ENCODE measurements at places on chromosomes 12 and 14.

GRCh38 chr12:62767496-62767895 is 167.5 kb downstream of the PPM1H start:
- DNase-seq: peak; percentile 69

DNA sequence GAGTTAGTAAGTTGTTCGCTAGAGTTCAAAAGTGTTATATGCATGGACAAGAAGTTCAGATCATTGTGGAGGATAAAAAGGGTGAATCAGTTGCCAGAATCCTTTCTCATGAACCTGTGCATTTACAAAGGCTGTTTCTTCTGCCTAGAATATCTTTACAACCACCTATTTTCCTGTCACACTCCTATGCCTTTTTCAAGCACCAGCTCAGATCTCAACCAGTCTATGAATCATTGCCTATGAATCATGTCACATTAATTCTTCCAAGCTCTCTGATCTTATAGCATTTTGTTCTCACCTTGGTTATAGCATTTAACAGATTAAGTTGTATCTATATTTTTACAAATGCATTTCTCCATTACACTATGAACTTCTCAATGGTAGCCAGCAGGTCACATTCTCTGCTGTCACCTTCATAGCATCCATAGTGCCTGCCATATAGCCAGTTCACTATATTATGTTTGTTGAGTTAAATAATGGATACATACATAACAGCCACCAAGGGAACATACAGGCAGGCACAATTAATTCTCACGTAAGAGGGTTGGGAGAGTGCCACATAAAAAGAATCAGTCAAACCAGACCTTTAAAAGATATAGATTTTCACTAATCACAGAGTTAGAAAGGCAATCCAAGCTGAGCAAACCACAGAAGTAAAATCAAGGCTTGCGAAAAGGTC is 573.0 kb downstream of the FOXG1 start:
- DNase-seq: no peak

GRCh38 chr12:99920353-99920960 is 64.3 kb downstream of the ANKS1B start:
- DNase-seq: no peak

DNA sequence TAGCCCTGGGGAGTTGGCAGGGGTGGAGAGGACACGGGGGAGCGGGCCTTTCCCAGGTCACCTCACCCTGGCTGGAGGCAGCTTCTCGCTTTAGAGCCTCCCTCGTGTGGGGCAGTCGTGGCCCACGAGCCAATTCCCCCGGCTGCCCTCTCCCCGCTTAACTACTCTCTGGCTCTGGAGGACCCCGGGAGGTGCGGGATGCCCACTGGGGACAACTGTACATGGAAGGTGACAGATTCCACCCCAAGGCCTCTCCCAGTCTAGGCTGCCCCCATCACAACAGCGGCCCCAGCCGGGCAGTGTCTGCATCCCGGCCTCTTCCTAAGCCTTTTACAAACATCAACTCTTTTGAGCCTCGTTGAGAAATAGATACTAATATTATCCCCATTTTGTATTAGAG is 78.1 kb downstream of the KIF26A start:
- DNase-seq: no peak

- DNase-seq: no peak
Observed at GRCh38 chr12:85301051-85301450, 21.0 kb downstream of the ALX1 start.

DNA sequence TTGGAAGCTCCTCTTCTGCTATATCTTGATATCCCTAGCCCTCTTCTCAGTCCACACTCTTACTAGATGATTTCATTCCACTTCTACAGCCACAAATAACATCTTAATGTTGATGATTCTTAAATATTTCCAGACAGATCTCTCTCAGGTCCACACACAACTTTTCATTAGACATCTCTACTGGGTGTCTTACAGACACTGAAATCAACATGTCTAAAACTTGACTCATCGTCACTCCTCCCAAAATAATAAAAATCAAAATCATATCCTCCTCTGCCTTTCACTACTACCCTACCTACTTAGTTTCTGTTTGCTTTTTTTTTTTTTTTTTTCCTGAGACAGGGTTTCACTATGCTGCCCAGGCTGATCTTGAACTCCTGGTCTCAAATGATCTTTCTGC is 11.9 kb downstream of the PRDM4 start:
- DNase-seq: peak; percentile 49

- no peak for DNase-seq
Observed at GRCh38 chr12:101694986-101695385, 2.5 kb upstream of the CHPT1 start.

DNA sequence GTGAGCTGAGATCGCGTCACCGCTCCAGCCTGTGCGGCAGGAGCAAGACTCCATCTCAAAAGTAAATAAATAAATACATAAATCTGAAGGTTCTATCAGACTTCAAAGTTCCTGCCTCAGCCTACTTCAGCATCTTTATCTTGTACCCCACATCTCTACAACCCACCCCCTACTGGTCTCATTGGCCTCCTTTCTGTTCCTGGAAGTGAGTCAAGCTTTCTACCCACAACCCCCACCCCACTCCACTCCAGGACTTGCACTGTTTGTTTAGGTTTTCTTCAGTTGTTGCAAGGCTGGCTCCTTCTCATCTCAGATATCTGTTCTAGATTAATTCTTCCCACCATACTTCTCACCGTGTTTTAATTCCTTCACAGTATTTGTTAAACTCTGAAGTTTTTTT is 714 bp upstream of the PSMC6 start:
- DNase-seq: no peak

GRCh38 chr14:91138511-91139359 is 24.9 kb downstream of the DGLUCY start:
- no peak for DNase-seq

- DNase-seq: no peak
Observed at GRCh38 chr14:58467575-58467974, 40.1 kb downstream of the KIAA0586 start.

DNA sequence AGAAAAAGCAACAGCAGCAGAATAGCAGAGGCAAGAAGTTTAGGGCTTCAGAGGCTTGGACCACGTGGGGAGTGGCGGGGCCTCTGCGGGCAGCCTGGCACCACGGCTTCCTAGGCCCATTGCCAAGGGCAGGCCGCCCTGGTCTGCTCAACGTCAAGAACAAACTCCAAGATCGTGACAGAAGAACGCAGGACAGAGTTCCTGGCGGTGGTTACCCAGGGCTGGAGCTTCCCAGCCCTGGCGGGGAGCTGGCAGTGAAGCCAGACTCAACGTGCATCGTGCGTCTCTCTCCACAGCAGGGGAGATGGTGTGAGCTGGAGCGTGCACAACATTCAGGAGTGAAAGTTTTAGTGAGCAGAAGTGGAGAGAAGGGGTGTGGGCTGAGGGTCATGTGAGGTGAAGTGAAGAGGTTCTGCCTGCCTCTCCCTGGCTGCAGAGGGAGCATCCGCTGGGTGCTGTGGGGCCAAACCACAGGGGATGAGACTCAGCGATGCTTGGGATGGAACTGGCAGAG is 13.9 kb upstream of the CACNA2D4 start:
- peak; percentile 55 for DNase-seq

DNA sequence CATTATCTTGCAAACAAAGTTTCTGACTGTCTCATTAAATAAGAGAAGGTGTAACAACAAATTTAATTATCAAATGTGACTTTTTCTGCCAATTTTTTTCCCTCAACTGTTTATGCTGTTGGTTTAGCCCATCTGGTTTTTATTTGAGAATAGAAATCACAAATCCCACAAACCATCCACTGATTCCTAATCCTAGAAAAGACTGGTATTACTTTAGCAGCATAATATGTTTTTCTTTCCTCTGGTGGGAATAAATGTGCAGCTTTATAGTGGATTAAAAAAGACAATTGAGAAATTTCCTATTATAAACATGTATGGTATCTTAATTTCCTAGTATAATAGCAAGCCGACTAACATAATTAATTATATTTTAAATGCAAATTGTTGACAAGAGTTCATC is 257.9 kb upstream of the FOXN3 start:
- peak; percentile 18 for DNase-seq

DNA sequence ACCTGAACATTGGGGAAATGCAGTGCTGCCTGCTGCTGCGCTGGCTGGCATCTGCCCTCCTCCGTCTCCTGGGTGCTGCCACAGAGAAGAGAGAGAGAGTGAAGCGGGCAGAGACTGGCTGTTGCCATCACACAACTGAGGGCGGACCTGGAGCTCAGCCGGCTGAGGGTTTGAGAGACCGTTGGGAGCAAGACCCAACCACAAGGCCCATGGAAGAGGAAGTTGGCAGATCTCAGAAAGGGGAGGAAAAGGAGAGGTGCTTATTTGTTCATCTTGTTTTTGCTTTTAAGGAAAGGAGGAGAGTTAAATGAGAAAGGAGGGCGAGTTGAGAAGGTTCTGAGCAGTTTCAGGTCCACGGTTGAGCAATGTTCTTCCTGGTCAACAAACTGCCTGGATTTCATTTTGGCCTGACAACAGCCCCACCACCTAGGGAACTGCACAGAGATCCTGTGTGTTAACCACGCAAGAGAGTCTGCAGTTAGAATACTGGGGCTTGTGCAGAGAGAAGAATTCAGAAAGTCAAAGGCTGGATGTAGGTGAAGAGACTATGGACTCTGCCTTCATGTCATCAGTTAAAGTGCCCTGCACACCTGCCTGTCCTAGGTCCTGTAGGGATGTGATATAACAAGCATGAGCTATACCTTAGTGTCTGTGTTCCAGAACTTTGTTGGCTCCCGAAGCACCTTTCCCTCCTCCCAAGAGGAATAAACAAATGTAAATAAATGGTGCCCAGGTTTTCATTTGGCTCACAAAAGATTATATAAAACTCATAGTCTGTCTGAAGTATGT is 124.6 kb downstream of the ETV6 start:
- DNase-seq: no peak

GRCh38 chr14:51202914-51203665 is 37.0 kb upstream of the TMX1 start:
- no peak for DNase-seq

DNA sequence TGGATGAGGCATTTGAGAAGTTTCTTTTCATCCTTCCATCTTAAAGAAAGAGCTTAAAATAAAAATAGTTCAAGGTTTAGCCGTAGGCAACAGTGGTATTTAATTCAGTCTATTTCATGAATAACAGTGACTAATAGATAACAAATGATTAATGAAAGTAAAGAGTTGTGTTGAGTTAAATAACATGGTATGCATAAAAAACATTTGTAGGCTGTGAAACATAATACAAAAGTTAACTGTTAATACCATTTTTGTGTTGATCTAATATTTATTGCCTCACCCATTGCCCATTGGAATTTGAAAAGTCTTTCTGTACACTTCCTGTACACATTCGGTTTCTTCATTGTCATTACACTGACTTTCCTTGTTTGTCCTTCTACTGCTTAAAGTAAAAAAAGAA is 108.6 kb upstream of the PDE3A start:
- DNase-seq: no peak

- DNase-seq: no peak
Observed at GRCh38 chr14:96674121-96674520, 123.1 kb upstream of the VRK1 start.

DNA sequence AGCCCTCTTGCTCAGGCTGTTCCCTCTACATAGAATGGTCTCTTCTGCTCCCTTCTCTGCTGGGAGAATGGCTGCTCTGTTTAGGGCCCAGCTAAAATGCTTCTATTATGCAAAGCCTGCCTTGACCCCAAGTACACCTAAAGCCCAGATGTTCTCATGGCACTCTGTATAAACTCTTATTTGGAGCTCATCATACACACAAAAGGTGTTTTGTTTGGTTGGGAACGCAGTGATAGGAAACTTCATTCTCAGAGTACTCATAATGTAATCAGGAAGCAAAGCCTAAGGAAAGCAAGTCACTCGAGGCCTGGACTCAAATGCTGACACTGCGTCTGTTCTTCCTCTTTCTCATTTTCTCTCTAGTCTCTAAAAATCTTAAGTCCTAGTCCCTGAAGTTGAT is 38.2 kb upstream of the SYCP3 start:
- DNase-seq: no peak

GRCh38 chr12:119913536-119914330 is 36.6 kb upstream of the CIT start:
- no peak for DNase-seq

DNA sequence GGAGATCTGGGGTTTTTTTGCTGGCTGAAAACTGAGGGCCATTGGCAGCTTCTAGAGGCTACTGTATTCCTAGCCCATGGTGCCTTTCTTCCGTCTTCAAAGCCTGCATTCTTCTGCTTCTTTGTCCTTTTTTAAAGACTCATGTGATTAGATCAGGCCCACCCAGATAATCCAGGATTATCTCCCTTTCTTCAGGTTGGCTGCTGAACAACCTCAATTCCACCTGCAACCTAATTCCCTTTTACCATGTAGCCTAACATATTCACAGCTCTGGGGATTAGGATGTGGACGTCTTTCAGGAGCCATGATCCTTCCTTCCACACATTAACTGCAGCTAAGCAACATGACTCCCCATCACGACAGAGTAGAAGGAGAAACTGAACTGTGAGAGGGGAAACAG is 985.5 kb downstream of the DIO2 start:
- no peak for DNase-seq

GRCh38 chr12:19316425-19316824 is 122.9 kb upstream of the AEBP2 start:
- peak; percentile 41 for DNase-seq

DNA sequence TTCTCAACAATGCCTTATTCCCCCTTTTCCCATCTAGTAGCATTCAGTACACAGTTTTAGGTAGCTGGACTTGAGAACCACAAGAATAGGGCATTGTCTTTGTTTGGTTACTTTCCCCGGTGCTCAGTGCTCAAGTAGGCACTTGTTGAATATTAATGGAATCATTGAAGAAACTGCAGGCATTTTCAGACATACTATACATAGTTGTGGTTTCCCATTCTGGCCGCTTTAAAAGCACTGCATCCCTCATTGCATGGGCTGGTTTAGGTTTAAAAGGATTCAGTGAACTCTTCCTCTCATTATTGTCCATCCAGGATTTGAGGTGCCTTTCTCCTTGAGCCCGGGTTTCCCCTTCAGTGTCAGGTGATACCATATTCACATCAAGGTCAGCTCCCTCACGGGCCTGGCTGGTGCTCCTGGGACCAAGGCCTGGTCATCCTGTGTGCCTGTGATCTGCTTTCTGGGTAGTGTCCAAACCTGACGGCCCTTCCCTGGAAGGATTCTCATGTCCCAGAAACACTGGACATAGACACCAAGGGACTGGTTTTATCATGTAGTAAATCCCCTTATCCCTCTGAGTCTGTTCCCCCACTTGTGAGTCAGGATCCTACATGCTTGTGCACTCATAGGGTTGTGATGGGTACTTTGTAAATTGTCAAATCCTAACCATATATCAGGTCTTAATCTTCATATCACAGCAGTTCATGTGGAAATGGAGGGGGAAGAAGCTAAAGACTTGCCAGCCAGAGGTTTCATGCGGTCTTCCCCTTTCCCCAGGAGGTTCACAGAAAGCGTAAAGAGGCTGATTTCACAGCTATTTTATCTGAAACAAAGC is 7.4 kb downstream of the TCP11L2 start:
- DNase-seq: peak; percentile 74

Data from AG20443 (cell line).